ENCODE measurements at places on chromosomes 4 and X.

DNA sequence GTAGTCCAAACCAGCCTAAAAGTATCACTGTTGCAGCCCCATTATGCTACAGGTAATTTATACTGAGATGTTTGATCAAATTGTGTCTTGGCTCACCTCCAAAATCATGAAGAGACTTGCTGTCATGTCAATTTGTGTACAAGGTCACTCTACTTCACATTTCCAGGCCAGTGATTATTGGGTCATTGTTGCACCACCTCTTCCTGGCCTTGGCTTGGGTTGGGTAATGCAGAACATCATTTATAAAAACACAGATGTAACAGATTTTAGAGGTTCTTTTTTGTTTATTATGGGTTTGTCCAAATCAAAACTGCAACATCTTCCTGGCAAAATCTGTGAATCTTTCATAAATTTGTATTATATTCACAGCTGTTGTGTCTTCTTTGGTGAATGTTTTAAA lies 459.5 kb downstream of the ANKRD50 start:
- DNase-seq, result no peak

DNA sequence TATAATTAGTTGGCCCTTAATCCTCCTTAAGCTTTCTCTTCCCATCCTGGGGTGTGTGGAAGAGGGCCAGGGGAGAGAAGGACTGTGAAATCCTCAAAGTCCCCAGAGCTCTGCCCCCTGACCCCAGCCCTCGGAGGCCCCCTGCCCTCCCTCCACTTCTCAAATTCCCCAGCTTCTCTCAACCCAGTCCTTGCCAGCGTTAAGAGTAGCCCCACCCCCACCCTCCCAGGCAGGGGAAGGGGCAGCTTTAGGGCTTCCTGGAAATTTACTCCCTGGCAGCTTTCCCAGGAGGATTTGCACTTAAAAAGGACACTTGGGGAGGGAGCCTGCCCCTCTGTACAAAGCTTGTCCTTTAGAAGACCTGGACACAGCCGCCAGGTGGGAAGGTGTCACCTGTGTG lies 11.8 kb upstream of the CD40LG start:
- DNase-seq, result no peak

GRCh38 chrX:135408794-135409193 lies 12.9 kb upstream of the SMIM10L2A start:
- DNase-seq, result no peak

DNA sequence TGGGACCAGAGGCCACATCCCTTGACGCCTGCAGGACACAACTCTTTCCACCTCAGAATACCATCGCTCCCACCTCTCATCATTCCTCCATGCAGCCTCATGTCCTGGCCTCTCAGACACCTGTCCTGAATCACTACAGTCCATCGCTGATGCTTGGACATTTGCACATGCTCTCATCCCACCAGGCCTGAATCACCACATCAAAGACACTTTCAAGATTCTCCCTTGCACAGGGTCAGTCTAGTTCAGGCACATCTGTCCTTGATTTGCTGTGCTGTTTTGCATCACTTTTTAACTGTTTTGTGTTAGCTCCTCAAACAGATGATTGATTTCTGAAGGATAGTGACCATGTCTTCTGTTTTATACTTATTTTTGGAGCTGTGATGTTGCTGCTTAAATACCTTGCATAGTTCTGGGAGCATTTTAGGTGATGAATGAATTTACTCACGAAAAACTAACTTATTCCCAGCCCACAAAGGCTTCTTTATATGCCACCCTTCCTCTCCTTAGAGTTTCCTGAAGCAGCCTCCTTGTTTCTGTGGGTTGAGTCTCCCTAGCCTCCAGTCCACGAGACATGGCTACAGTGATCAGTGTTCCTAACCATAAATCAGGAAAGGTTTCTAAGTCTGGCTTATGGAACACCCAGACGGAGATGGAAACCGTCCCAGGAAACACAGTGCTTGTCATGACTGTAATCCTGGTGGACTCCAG lies 2.6 kb downstream of the FAM114A1 start:
- no peak for DNase-seq

DNA sequence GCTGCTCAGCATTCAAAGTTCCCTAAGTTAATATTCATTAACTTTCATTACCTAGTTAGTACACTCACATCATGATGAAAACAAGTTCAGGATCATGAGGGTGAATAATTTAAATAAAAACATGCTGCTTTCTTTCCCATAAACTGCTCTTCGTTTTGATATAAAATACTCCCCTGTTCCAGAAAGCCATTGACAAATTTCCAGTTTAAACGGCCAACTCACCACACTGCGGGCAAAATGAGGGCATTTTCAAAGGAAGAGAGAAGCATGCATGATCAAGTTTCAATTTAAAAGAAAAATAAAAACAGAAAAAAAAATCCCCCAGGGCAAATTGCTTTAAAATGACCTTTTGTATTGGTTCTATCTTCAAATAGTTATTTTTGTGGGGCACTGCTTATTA lies 69.6 kb downstream of the EPHA5 start:
- DNase-seq, result no peak

DNA sequence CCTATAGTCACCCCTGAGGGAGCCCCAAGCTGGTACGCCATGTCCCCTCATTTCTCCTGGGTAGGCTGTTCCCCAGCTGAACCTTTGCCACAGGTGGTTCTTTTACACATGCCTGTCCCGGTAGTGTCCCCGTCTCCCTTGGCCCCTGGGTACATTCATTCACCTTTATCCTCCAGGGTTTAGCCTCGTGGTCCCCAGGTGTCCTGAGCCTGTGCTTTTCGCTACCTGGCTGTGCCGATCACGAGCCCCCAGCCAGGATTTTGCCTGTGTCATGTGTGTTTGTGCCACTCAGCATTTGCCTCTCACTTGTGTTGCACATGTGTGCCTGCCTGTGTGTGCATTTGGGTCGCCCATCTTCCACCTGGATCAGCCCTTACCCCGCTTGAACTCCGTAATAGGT lies 57.6 kb downstream of the GPR143 start:
- no peak for DNase-seq

GRCh38 chr4:159608436-159608835 lies 505.6 kb downstream of the RAPGEF2 start:
- no peak for DNase-seq

- DNase-seq, result no peak
Observed at GRCh38 chrX:21493226-21493830, 119.1 kb downstream of the CNKSR2 start.

DNA sequence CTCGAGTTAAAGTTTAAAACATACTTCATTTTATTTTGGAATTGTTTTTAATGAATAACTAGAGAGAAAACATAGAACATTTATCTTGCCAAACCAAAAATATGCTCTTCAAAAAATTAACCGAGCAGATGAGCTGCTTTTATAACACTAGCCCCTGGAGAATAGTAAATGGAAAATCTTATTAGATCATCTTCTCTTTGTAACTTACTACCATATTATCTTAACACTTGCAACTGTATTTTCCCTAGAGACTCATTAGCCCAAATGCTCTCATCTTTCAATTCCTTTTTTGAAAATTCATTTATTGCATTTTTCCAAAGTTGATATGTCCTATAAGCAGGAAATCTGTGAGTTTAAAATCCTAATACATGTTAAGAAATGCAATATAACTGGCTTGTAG lies 143.3 kb downstream of the CAMK2D start:
- no peak for DNase-seq

- DNase-seq, result no peak
Observed at GRCh38 chrX:2514131-2514530, 13.4 kb upstream of the DHRSX start.

DNA sequence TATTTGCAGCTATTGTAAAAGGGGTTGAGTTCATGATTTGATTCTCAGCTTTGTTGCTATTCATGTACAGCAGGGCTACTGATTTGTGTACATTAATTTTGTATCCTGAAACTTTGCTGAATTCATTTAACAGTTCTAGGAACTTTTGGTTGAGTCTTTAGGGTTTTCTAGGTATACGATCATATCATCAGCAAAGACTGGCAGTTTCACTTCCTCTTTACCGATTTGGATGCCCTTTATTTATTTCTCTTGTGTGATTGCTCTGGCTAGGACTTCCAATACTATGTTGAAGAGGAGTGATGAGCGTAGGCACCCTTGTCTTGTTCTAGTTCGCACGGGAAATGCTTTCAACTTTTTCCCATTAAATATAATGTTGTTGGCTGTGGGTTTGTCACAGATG lies 48.1 kb downstream of the NPY1R start:
- DNase-seq, result no peak

- no peak for DNase-seq
Observed at GRCh38 chr4:866761-867390, 40.9 kb upstream of the CPLX1 start.

DNA sequence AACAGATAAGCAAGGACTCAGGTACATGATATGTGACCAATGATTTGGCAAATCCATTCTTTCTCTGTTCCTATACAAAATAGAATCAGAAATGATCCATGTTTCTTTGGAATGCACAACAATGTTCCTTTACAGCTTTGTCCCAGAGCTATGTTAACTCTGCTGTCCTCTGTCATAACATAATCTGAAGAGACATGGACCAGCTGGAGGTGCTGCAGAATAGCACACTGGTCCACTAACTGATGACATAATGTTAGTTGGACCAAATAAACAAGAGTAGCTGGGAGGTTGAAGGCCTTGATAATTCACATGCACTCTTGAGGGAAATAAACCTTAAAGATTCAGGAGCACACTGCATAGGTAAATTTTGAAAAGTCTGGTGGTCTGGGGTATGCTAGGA lies 23.0 kb upstream of the DHX15 start:
- DNase-seq, result no peak

DNA sequence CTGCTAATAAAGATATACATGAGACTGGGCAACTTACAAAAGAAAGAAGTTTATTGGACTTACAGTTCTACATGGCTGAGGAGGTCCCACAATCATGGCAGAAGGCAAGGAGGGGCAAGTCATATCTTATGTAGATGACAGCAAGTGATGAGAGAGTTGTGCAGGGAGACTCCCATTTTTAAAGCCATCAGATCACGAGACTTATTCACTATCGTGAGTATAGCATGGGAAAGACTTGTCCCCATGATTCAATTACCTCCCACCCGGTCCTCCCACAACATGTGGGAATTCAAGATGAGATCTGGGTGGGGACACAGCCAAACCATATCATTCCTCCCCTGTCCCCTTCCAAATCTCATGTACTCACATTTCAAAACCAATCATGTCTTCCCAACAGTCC lies 50.9 kb upstream of the GRID2 start:
- no peak for DNase-seq

DNA sequence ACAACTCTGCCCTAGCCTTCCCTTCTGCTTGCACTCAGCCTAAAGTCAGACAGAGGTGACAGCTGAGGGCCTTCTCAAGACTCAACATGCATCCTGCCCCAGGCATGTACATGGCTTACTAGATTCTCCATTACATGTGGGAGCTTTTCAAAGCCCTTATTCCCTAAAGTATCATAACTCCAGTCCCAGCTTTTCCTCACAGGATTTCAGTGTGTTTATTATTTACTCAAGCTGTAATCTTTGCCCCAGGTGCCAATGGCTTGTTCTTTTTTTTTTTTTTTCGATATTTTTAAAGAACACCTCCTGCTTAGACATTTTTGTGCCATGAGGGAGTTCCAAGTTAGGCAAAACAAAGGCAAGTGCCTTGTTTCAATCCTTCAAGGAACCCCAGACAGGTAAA lies 154.0 kb upstream of the RADX start:
- no peak for DNase-seq

GRCh38 chr4:188879598-188879997 lies 740.4 kb downstream of the TRIML1 start:
- DNase-seq, result no peak

Data from activated CD4-positive, CD25-positive, alpha-beta regulatory T cell treated with anti-CD3 and anti-CD28 coated beads, Interleukin-2, amount 50 U/mL, for 16 hours (primary cell).